ENCODE measurements at places on chromosomes 12 and 14.

- no peak for DNase-seq
These were observed 923.0 kb upstream of the TMEM132C start for GRCh38 chr12:127343940-127344339.

- no peak for DNase-seq
These were observed 245.4 kb upstream of the DIO3 start for GRCh38 chr14:101315802-101316296.

DNA sequence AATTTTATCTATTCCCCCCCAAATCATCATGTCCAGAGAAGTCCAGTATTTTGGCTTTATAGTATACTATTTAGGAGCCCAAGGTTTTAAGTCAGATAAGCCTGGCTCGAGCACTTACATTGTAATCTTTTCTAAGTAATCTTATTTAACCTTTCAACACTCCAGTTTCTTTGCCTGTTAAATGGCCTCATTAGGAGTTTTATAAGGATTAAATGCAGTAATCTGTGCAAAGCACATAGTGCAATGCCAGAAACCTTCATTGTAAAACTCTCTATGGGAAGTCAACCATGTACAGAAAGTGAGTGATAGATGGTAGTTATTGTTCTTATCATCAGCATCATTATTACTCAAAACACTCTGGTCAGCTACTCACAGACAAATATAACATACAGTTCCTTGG is 1330.4 kb downstream of the SLC16A7 start:
- no peak for DNase-seq

DNA sequence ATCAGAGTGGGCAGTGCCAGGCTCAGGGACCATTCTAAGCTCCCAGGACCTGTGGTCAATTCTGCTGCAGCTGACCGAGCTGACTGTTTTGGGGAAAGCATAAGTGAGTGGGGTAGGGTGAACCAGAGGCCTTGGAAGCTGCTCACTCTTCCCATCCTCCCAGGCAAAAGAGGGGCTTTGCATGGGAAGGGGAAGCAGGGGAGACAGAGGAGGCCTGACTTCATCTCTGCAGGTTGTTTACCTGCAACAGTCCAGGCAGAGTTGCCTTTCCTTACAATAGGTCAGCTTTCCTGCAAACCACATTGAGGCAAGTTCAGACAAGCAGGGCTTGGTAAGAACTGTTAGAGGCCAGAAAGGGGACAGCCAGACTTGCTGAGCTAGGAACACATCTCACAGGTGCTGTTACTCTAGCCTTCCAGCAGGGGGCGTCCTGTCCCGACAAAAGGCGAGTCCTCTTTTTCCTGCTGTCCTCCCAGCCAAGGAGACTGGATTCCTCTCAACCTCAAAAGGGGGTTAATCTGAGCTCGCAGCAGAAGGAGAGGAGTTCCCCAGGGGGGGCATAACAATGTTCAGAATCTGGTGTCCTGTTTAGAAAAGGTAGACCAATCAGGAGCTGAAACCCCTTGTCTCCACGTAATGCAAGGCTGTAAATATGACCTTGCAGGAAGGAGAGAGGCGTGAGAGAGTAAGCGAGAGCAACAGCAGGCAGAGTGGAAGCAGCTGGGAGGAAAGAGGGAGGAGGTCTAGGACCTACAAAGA is 4.3 kb upstream of the DHRS2 start:
- DNase-seq, result peak; percentile 74

DNA sequence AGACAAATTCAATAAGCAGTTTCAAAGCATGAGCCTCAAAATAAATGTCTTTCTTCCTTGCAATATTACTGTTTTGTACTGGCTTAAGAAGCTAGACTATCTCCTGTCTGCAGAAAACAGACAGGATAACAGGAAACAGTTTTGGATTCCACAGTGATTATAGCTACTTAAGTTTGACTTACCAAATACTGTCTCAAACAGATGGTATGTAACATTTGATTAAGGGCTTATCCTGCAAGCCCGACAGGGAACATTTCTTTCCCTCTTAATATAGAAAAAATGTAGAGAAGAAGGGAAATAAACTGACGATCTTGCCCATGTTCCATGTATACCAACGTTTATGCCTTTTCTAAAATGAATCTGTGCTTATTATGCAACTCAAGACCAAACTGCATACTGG is 179.9 kb upstream of the EEA1 start:
- peak; percentile 81 for DNase-seq

- DNase-seq, result no peak
These were observed 41.9 kb downstream of the JDP2 start for GRCh38 chr14:75469606-75470237.
